ENCODE measurements at places on chromosomes 3 and 15.

- DNase-seq, result no peak
- no peak overlapping the region for H3K27ac ChIP-seq
- H3K36me3 ChIP-seq, result no peaks in the 10 kb centered on the region
- H3K4me1 ChIP-seq, result no peaks in the 10 kb centered on the region
- H3K4me3 ChIP-seq, result no peak overlapping the region
These were observed 53.2 kb upstream of the BOC start for GRCh38 chr3:113158171-113158570.

DNA sequence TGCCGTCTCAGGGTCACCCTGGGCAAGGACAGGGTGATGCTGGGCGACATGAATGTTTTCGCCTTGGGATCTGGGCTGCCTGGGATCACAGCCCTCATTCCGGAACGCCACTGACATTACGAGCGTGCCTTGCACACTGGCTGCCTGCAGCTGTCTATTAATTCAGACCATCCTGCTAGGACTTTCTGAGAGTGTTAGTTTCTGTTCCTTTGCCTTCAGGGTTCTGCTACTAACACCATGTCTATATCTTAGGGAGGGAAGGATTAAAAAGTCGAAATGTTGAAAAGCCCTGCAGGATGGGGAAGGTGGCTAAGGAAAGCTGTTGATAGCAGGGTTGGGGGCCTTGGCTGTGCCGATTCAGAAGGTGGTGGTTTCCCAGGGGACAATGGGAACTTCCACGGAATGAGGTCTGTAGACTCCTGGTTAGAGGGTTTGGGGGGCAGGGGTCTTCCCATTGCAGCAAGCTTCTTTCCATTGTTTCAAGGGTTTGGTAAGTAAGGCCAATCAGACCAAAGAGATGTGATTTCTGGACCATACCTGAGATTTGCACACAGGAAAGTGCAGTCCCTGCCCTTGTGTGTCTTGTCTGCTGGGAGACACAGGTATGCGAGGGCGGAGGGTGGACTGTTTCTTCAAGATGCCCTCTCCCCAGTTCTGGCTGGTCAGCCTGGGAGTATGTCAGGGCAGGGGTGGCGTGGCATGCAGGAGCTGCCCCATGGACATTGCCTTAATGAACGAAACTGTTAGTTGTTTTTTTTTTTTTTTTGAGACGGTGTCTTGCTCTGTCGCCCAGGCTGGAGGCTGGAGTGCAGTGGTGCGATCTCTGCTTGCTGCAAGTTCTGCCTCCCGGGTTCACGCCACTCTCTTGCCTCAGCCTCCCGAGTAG, 50.9 kb downstream of the RGMA start:
- H3K36me3 ChIP-seq, result no peaks in the 10 kb centered on the region
- peaks cover 9% of the 10 kb centered on the region for H3K4me1 ChIP-seq
- no peak overlapping the region for H3K27ac ChIP-seq
- H3K4me3 ChIP-seq, result no peak overlapping the region

GRCh38 chr3:156388497-156389448, 166.1 kb downstream of the SSR3 start:
- no peak overlapping the region for H3K4me3 ChIP-seq
- no peak overlapping the region for H3K27ac ChIP-seq
- no peaks in the 10 kb centered on the region for H3K4me1 ChIP-seq
- no peaks in the 10 kb centered on the region for H3K27me3 ChIP-seq
- DNase-seq, result no peak
- H3K36me3 ChIP-seq, result no peaks in the 10 kb centered on the region

GRCh38 chr3:170767576-170767941, 102.4 kb downstream of the RPL22L1 start:
- DNase-seq, result no peak
- H3K27me3 ChIP-seq, result no peaks in the 10 kb centered on the region
- no peak overlapping the region for H3K4me3 ChIP-seq

DNA sequence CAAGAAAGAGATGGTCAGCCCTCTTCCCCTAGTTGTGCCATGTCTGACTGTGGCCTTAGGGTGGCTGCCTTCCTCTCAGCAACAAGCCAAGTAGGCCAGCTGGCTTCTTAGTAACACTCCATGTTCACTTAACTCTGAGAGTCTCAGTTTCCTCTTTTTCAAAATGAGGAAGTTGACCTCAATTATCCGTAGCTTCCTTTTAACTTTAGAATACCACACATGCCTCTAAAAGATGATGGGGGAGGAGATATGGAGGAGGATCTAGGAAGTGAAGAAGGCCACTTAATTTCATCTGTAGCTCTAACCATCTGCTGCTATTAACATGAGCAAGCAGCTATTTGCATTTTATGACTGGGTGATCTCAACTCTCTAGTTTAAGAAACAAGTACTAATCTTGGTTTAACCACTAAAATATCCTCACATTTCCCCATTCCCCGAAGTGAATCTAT, 32.9 kb downstream of the CD200R1L start:
- no peak overlapping the region for H3K4me3 ChIP-seq
- no peaks in the 10 kb centered on the region for H3K36me3 ChIP-seq
- H3K27me3 ChIP-seq, result no peaks in the 10 kb centered on the region
- H3K27ac ChIP-seq, result peak overlapping the region; percentile 47
- no peak for DNase-seq
- H3K4me1 ChIP-seq, result no peaks in the 10 kb centered on the region

GRCh38 chr15:52394118-52394517, 98.5 kb upstream of the MYO5C start:
- DNase-seq, result no peak
- no peak overlapping the region for H3K27ac ChIP-seq
- H3K4me1 ChIP-seq, result no peaks in the 10 kb centered on the region

- H3K27ac ChIP-seq, result no peak overlapping the region
- H3K4me1 ChIP-seq, result peaks cover 9% of the 10 kb centered on the region
- no peaks in the 10 kb centered on the region for H3K36me3 ChIP-seq
- no peak for DNase-seq
- H3K27me3 ChIP-seq, result no peaks in the 10 kb centered on the region
These were observed 15.1 kb downstream of the TLNRD1 start for GRCh38 chr15:81015621-81016488.

GRCh38 chr3:81778678-81779182, 17.3 kb upstream of the GBE1 start:
- no peaks in the 10 kb centered on the region for H3K36me3 ChIP-seq
- no peak overlapping the region for H3K4me3 ChIP-seq
- H3K27me3 ChIP-seq, result no peaks in the 10 kb centered on the region
- no peak for DNase-seq
- H3K27ac ChIP-seq, result no peak overlapping the region

- no peak for DNase-seq
- no peaks in the 10 kb centered on the region for H3K4me1 ChIP-seq
- H3K27me3 ChIP-seq, result no peaks in the 10 kb centered on the region
- no peak overlapping the region for H3K4me3 ChIP-seq
- no peaks in the 10 kb centered on the region for H3K36me3 ChIP-seq
These were observed 530.7 kb upstream of the CFAP20DC start for GRCh38 chr3:59580499-59580898.

DNA sequence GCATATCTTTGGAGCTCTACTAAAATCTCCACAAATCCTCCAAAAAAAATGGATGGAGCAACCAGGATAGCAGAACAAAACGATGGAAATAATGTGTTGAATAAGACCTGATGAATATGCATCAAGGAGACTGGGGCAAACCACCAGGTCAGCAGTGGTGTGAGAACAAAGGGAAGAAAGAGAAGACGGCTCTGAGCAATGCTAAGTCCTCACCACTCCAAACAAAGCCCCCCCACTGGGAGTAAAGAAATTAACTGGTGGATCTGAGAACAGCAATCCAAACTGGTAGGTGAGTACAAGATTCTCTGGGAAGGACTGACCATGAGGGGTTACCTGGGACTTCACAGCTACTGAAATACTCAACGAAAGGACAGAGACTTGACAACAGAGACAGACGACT, 977.3 kb downstream of the TBL1XR1 start:
- DNase-seq, result no peak
- H3K4me1 ChIP-seq, result no peaks in the 10 kb centered on the region
- H3K4me3 ChIP-seq, result no peak overlapping the region
- no peaks in the 10 kb centered on the region for H3K27me3 ChIP-seq
- no peak overlapping the region for H3K27ac ChIP-seq

DNA sequence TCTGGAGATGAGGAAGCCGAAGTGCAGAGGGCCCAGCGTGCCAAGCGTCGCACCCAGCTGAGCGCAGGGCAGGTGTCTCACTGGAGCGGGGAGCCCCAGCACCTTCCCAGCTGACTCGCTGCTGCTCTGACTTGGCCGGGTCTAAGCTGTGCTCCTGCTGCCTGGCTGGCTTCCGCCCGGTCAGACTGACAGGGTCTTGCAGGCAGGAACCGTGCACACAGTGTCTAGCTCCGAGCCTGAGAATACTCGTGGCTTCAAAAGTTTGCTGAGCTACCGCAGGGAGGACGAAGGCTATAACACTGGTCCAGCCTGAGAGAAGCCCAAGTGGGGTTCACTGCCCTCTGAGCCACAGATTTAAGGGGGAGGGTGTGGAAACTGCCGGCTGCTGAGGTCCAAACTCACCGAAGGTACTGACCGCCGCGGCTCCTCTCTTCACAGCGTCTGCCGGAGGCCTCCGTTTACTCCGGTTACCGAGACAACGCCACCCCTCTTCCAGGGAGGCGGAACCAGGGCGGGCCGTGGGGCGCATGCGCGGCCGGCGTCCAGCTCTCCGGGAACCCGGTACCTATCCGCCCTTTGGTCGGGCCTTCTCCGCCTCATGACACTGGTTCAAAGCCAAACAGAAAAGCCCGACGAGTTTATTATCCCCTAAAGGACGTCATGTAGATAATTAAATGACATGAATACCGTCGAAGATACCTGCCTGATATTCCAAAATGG, at the start of gene CFAP44:
CFAP44 (minus strand) TSS at position 443 of the 720 bp plus-strand sequence. CDS start 7,829 bp downstream, outside the sequence.
- no peaks in the 10 kb centered on the region for H3K27me3 ChIP-seq
- H3K36me3 ChIP-seq, result peaks cover 3% of the 10 kb centered on the region
- H3K27ac ChIP-seq, result no peak within 1 kb of the TSS
- no peaks in the 10 kb centered on the region for H3K4me1 ChIP-seq
- DNase-seq, result peak; percentile 76

GRCh38 chr3:139716908-139717485, 39.2 kb upstream of the NMNAT3 start:
- H3K4me3 ChIP-seq, result no peak overlapping the region
- H3K4me1 ChIP-seq, result no peaks in the 10 kb centered on the region
- DNase-seq, result no peak
- H3K36me3 ChIP-seq, result no peaks in the 10 kb centered on the region

- DNase-seq, result no peak
- H3K36me3 ChIP-seq, result no peaks in the 10 kb centered on the region
- H3K27ac ChIP-seq, result no peak overlapping the region
- H3K4me3 ChIP-seq, result no peak overlapping the region
- peaks cover 8% of the 10 kb centered on the region for H3K4me1 ChIP-seq
These were observed 39.2 kb upstream of the LEKR1 start for GRCh38 chr3:156787001-156787400.

DNA sequence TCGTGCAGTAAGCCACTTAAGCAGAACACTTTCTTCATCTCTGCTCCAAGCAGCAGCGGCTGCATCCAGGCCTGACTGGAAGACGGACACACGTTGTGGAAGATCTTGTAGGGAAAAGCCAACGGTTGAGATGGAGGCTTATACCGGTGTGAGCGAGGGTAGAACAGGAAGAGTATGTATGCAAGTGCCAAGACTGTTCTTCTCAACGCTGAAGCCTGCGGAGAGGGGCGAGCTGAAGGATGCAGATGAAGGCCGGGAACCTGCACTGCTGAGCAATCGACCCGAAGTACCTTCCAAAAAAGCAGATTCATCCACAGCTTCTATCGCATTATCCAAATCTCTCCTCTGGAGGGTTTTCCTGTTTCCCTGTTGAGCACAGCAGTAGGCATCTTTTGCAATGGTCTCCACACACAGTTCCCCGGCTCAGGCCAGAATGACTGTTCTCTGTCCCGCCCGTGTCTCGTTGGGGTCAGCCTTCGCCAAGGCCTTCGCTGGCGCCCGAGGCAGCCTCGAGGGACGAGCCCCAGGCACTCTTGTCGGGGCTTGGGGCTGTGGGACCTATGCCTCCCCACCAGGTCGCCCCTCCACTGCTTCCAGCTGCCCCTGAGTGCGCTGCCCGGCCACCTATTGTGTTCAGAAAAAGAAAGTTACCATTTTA, 22.2 kb upstream of the DYNC1LI1 start:
- H3K4me1 ChIP-seq, result no peaks in the 10 kb centered on the region
- no peak for DNase-seq
- no peak overlapping the region for H3K4me3 ChIP-seq

GRCh38 chr3:33942483-33943150, 144.2 kb downstream of the PDCD6IP start:
- H3K27me3 ChIP-seq, result no peaks in the 10 kb centered on the region
- no peaks in the 10 kb centered on the region for H3K36me3 ChIP-seq
- DNase-seq, result no peak
- H3K27ac ChIP-seq, result no peak overlapping the region

DNA sequence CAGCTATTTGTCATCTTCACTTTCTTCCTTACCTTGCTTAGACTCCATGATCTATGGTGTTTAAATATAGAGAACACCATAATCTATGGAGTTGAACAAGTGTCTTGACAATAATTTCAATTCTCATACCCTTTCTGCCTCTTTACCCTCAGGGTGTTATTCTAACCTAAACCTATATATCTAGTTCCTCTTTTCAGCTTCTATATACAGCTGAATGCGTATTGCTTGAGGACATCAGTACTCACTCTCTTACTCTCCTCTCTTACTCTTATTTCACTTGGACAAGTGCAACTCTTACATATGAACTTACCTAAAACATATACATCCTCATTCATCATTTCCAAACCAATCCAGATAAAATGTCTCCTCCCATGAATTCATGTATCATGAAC, 187.1 kb downstream of the RAP2B start:
- no peaks in the 10 kb centered on the region for H3K36me3 ChIP-seq
- no peak overlapping the region for H3K27ac ChIP-seq
- DNase-seq, result no peak
- no peak overlapping the region for H3K4me3 ChIP-seq
- no peaks in the 10 kb centered on the region for H3K27me3 ChIP-seq

- no peaks in the 10 kb centered on the region for H3K36me3 ChIP-seq
- no peaks in the 10 kb centered on the region for H3K27me3 ChIP-seq
- no peak overlapping the region for H3K27ac ChIP-seq
These were observed 229.9 kb upstream of the GADL1 start for GRCh38 chr3:31124373-31124772.

DNA sequence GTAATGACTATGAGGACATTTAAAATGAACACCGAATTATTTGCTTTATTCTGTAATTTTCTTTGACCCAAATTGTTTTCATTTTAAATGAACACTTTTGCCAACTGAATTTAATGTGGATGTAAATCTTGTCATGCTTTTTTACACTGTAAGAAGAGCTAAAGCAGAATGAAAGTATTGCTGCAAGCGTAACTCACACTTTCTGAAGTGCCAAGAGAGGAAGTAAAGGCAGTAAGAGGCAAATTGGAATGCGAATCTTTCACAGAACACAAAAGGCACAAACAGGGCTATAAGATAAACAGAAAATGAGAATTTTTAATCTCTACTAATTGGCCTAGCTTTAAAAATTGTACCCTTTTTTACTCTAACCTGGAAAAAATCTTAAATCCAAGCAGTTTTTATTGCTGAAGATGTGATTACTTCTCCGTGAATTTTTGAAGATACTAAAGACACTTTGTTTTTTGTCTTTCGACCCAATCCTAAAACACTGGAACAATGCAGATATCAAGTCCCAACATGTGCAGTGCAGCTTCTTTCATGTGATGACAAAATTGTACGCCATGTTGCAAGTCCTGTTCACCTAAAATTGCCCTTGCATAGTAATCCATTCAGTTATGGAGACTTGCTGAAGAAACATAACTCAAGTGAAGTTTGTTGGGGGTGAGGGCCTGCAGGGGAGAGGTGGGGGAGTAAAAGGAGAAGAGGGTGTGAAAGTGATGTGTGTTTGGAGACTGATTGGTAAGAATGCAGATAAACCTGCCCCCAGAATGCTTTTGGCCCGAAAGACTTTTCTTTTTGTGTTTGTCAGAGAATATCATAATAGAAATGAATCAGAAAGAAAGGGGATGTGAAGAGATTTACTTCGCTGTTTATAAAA, 1.4 kb downstream of the ARID3B start:
- no peak overlapping the region for H3K4me3 ChIP-seq
- H3K27ac ChIP-seq, result no peak overlapping the region
- H3K36me3 ChIP-seq, result no peaks in the 10 kb centered on the region

Data from body of pancreas (tissue), 4 donors.